ENCODE measurements at places on chromosomes 3 and 15.

DNA sequence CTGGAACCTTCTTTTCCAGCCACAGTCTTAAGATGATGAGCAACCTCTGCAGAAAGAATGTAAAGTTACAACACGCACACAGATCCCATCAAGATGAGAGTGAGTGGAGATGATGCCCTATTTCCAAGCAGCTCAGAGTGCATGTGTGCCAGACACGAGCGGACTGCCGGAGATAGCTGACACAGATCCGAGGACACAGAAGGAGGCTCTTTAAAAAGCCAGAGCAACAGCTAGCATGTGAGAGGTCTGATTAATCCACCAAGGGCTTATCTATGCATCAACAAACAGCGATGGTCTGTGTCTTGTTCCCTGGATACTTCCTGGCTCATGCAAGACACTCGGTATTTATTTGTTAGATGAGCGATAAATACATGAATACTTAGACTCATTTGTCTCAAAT lies 128.6 kb upstream of the DLG1 start:
- H3K27ac ChIP-seq: no peak overlapping the region
- H3K36me3 ChIP-seq: no peaks in the 10 kb centered on the region
- H3K4me3 ChIP-seq: no peak overlapping the region
- no peaks in the 10 kb centered on the region for H3K27me3 ChIP-seq
- H3K4me1 ChIP-seq: no peaks in the 10 kb centered on the region

- H3K27ac ChIP-seq: no peak overlapping the region
- H3K36me3 ChIP-seq: no peaks in the 10 kb centered on the region
- H3K27me3 ChIP-seq: no peaks in the 10 kb centered on the region
- ATAC-seq: no peak
- peaks cover 7% of the 10 kb centered on the region for H3K4me1 ChIP-seq
These were observed 1.0 kb upstream of the MYL3 start for GRCh38 chr3:46864061-46864881.

GRCh38 chr15:48406911-48407310 lies 75.7 kb downstream of the DUT start:
- no peak overlapping the region for H3K4me3 ChIP-seq
- no peaks in the 10 kb centered on the region for H3K36me3 ChIP-seq
- H3K27ac ChIP-seq: peak overlapping the region; percentile 54
- peaks cover 3% of the 10 kb centered on the region for H3K4me1 ChIP-seq
- no peaks in the 10 kb centered on the region for H3K27me3 ChIP-seq
- ATAC-seq: no peak

GRCh38 chr15:74779162-74779648 lies 2.7 kb upstream of the CSK start:
- H3K27me3 ChIP-seq: no peaks in the 10 kb centered on the region
- no peak for ATAC-seq
- H3K36me3 ChIP-seq: no peaks in the 10 kb centered on the region
- no peak overlapping the region for H3K4me3 ChIP-seq
- no peak overlapping the region for H3K27ac ChIP-seq

GRCh38 chr15:40100123-40100946 lies 8.3 kb downstream of the BMF start:
- H3K4me3 ChIP-seq: no peak overlapping the region
- H3K27me3 ChIP-seq: no peaks in the 10 kb centered on the region
- no peak for ATAC-seq
- peak overlapping the region; percentile 91 for H3K27ac ChIP-seq
- no peaks in the 10 kb centered on the region for H3K36me3 ChIP-seq

Measured in gastroesophageal sphincter (tissue), 4 donors.